8988T (cell line): ENCODE measurements at places on chromosomes 3 and 15.
A peak's percentile ranks its signal among the peaks of the same experiment; 100 is the strongest.

DNA sequence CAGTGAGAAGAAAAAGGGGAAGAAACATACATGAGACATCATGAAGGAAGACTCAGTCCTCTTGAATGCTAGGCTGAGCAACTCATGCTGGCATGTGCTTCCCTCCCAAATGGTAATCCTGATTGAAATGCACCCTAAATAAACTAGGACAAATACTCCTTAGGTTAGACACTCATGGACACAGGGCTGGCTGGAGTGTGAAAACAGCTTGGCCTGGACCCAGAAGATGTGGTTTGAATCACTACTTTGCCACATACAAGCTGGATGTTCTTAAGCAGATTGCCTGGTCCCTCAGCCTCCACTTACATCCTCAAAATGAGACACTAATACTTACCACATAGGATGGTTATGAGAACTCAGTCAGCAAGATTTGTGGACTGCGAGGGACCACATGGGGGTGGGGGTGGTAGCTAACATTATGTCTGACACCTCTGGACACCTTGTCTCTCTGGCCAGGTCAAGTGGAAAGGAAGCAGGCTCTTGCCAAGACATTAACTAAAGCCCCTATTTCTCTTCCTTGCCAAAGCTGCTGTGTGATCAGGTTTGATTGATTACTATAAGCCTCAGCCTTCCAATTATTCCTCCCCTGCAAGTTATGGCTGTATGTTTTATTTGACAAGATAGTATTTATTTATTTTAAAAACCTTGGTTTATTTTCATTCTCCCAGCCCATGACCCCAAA, 138.9 kb upstream of the SLC7A14 start:
- DNase-seq, result no peak

DNA sequence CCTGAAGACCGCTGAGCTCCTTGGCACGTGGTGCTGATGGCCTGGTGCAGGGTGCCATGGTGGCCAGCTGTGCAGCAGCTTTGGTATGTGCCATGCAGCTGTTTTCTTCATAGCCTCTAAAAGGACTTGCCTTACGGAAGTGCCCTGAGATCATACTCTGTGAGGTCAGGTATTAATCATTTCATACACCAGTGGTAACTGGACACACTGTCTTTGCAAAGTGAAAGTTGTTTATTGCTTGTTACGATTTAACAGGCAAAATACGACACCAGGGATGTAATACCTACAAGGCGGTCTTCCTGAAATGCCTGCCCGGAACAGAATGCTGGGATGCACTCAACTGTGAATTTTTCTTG, 184.6 kb downstream of the ATP10A start:
- no peak for DNase-seq

DNA sequence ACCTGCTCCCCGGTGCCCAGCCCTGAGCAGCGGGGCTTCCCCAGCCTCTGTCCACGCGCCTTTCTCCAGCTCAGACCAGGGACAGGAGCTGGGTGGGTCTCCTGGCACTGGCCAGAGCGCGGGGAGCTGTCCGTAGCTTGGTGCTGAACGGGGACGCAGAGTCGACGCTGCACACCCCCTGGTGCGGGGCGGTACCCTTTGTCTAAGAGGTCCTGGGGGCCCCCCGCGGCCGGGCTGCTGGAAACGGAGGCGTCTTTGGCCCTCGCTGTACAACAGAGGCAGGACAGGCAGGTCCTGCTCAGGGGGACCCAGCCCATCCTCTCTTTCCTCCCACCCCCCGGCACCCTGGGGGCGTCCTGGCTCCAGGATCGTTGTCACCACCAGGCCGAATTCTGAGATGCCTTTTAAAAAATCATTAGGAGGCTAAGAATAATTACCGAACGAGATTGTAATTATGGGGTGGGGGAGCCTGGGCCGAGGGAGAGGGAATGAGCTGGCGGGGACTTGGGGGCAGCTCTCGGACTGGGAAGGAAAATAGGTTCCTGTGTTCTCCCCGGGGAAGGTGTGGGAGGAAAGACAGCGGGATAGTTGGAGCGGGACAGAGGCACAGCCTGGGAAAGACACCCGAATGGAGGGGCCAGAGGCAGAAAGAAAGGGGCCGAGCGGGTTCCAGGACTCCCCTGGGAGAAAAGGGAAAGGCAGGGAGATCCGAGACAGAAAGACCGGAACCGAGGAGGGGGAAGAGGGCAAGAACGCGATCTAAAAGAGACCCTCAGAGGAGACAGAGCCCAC, 4.1 kb upstream of the SKOR1 start:
- no peak for DNase-seq

DNA sequence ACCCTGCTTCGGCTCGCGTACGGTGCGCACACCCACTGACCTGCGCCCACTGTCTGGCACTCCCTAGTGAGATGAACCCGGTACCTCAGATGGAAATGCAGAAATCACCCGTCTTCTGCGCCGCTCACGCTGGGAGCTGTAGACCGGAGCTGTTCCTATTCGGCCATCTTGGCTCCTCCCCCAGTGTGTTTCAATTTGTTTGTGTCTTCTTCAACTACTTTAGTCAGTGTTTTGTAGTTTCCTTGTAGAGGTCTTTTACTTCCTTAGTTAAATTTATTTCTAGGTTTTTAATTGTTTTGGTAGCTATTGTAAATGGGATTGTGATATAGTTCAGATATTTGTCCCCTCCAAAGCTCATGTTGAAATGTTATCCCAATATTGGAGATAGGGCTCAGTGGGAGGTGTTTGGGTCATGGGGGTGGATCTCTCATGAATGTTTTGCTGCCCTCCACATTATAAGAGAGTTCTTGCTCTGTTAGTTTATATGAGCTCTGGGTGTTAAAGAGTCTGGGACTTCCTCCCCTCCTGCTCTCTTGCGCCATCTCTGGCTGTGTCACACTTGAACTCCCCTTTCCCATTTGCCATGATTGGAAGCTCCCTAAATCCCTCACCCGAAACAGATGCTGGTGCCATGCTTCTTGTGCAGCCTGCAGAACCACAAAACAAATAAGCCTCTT, 304.4 kb downstream of the DOCK3 start:
- no peak for DNase-seq

DNA sequence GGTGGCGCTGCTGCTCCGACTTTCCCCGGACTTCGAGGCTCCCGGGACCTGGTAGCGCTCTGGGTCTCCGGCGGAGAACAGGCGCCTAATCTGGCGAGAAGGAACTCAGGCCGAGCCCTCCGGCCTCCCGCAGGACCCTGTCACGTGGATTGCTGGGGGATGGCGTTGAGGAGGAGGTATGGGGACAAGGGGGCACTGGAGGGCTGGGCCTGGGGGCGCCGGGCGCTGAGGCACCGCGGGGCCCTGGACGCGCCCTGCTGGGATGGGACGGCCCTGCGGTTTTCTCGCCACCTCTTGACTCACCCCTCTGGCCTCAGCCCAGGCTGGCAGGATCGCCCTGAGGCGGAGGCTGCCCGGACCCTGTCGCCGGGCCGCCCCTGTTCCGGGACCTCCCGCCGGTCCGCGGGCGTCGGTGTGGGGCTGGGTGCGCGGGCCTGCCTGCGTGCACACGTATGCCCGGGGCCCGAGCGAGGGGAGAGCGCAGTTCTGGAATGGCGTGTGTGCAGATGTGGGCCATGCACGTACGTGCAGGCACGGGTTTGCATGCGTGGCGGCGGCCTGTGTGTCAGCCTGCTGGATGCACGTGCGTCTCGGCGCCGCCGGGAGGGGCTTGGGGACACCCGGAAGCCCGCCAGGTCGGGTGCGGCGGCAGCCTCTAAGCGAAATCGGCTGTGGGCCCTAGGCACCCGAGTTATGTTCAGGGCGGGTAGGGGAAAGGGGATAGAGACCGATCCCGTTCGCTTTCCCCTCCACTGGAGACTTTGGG, 752 bp downstream of the C15orf39 start:
- peak; percentile 72 for DNase-seq

- DNase-seq, result no peak
These were observed 24.1 kb upstream of the GOLGA8A start for GRCh38 chr15:34461730-34462129.

GRCh38 chr3:16816048-16816780, 68.5 kb upstream of the PLCL2 start:
- DNase-seq, result no peak

DNA sequence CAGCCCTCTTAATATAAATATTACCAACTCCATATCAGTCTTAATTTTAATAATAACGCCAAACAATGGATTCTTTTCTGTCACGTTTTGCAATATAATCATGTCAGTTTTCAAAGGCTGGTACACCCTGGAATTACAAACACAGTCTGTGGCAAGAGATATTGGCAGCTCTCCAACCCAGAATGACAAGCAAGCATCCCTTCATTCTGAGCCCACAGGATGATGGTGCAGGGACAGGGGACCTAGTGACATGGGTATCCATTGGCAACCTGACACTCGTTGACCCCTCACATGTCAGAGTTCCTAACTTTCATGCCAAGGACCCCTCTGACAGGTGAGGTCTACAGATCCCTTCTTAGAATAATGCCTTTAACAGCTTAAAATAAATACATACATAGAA, 154.5 kb upstream of the TSC22D2 start:
- DNase-seq, result no peak

DNA sequence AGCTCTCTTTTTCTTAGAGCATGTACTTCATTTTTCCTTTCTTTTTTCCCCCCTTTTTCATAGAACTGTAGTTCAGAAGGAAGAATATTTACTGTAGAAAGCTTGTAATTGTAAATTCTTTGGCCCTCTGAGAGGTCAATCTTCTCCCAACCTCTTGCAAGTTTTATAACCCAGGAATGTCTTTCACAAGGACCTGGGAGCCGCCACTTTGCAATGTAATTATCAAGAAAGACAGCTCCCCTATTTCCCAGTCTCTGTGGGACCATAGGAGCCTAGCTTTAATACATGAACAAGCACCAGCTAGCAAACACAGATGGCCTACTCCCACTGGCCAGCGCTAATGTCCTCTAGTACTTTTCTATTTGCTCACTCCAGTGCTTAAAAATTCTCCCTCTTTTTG, 51.4 kb downstream of the NFKBIZ start:
- no peak for DNase-seq

- DNase-seq, result no peak
These were observed 40.4 kb upstream of the SLC41A3 start for GRCh38 chr3:126124148-126124868.

DNA sequence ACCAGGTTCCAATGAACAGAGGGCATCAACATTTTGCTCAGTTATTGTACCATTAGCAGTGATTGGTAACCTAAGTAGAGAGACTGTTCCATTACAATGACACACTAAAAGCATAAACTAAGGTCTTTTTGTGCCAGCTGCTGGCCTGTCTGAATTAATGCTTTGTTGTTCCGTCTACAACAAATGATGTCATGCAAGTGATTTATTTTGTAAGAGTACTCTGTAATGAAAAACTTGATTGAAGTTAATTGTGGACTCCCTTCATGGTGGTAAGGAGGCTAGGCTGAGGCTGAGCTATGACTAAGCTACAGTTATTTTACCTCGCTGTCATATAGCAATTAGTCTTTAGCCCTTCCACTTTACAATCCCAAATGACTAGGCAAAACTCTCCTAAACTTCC, 23.2 kb downstream of the RCN2 start:
- DNase-seq, result no peak

DNA sequence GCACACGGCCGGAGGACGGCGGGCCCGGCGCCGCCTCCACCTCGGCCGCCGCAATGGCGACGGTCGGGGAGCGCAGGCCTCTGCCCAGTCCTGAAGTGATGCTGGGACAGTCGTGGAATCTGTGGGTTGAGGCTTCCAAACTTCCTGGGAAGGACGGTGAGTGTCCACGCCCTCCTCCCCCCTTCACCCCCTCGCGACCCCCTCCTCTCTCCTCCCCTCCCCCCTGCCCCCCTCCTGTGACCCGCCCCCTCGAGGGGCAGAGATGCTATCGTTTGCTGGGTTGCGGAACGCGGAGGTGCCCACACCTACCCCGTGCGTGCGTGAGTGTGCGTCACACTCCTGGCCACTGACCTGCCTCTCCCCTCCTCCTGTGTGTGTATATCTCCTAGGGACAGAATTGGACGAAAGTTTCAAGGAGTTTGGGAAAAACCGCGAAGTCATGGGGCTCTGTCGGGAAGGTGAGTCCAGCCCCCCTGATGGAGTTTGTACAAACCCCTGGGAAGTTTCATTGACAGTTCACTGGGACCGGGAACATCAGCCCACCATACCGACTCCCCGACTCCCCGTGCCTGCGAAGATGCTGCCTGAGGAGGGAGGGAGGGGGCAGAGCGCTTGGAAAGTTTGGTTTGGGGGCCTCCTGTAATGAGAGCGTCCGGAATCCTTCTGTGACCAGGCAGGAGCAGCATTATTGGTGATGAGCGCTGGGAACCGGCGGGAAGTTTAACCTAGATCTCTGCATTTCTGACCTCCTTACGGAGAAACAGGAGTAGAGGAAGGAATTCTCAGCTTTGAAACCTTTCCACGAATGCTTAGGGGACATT, 795 bp upstream of the SCAANT1 start:
- DNase-seq, result peak; percentile 75

- no peak for DNase-seq
These were observed 18.6 kb upstream of the IGDCC3 start for GRCh38 chr15:65396283-65396964.

- DNase-seq, result no peak
These were observed 13.9 kb downstream of the EOMES start for GRCh38 chr3:27708250-27708649.

DNA sequence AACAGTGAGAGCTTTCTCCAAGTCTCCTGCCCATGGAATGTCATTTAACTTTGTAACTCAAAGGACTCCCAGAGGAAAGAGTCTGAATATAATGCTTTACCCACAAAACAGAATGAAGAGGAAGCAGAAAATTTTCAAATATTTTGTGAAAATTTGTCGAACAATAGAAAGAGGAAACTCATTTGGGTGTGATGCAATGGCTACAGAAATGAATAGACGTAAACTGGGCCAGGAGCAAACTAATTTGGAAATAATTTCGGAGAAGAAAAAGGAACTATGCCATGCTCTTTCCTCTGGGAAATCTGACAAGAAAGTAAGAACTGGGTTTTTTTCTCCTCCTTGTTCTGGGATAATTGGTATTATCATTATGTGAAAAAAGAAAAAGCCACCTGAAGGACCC, 11.2 kb upstream of the SUMF1 start:
- DNase-seq, result no peak

DNA sequence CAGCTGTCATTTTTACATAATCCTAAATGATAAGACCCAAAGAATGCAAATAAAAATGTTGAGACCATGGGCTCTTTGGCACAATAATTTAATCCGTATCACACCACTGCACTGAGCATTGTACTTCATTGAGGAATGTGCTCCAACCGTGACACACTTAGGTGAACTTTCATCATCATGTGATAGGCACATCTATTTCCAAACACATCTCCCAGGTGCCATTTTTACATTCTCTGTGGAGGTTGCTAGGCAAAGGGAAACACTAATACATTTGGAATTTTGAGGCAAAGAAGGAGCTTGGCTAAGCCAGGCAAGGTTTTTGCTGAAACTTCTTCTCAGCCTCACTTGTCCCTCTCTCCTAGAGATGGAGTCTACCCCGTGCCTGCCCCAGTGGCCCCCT, 68.7 kb downstream of the LRTM1 start:
- no peak for DNase-seq

- DNase-seq, result no peak
These were observed 403.2 kb downstream of the PTPRG start for GRCh38 chr3:61964566-61964965.

DNA sequence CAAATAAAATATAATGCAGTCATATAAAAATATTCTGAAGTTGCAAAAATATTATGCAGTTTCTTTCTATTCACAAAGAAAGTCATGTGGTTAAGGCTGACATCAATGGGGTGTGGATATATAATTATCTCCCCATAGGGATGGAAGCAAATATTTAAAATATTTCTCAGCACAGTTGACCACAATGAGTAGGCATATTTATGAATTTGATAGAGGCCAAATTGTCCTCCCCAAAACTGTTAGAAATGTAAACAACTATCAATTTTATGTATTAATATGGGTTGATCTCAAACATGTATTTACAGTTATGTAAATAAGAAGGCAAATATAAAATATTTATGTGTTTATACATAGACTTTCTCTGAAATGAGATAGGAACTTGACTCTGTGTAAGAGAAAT, 246.0 kb upstream of the CBLB start:
- no peak for DNase-seq
